Activated naive CD4-positive, alpha-beta T cell treated with anti-CD3 and anti-CD28 coated beads for 36 hours (primary cell): ENCODE measurements at places on chromosomes 6 and 20. TPM values are rescaled to one million over a fixed set of nuclear protein-coding genes. Genes with fewer than 3 reads are reported as not detected.
A peak's percentile ranks its signal among the peaks of the same experiment; 100 is the strongest.

Gene FAM209A
- total RNA-seq = 0.31 TPM

GRCh38 chr6:21953831-21954801, 342.7 kb downstream of the PRL start:
- peak; percentile 8 for DNase-seq
- H3K4me1 ChIP-seq = peaks cover 9% of the 10 kb centered on the region
- peaks cover 2% of the 10 kb centered on the region for H3K27me3 ChIP-seq

DNA sequence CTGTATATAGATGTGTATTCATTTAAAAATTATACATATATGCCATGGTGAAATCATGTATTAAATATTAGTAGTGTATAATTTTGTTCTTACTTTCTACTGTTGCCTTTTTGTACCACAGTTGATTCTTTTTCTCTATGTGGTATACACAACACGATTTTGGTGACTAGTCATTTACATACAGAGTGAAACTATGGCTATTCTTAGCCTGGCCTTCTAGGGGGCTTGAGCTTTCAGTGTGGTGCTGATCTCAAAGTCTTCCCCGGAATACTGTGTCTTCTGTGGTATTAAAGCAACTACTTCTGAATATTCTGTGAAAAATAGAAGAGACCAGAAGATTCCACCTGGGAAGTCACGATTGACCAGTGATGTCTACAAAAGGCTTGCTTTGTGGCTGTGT, 301.9 kb downstream of the UTRN start:
- H3K36me3 ChIP-seq = peaks cover 6% of the 10 kb centered on the region
- no peak overlapping the region for H3K27ac ChIP-seq

DNA sequence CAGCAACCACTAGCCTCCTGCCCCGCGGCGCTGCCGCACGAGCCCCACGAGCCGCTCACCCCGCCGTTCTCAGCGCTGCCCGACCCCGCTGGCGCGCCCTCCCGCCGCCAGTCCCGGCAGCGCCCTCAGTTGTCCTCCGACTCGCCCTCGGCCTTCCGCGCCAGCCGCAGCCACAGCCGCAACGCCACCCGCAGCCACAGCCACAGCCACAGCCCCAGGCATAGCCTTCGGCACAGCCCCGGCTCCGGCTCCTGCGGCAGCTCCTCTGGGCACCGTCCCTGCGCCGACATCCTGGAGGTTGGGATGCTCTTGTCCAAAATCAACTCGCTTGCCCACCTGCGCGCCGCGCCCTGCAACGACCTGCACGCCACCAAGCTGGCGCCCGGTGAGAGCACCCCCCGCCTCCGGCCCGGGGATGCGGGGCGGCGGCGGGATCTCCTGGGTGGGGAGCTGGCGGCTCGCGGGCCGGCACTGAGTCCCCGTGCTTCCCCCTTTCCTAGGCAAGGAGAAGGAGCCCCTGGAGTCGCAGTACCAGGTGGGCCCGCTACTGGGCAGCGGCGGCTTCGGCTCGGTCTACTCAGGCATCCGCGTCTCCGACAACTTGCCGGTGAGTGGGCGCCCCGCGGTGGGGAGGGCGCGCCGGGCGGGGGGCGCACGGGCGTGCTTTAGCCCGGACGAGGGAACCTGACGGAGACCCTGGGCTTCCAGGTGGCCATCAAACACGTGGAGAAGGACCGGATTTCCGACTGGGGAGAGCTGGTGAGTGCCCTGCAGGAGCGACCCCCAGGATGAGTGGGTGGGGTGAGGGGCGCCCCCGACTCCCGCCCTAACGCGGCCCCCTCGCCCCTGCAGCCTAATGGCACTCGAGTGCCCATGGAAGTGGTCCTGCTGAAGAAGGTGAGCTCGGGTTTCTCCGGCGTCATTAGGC, 585 bp downstream of the PIM1 start:
- H3K27me3 ChIP-seq = no peaks in the 10 kb centered on the region
- DNase-seq = peak; percentile 65
- peaks cover 42% of the 10 kb centered on the region for H3K4me1 ChIP-seq
- H3K36me3 ChIP-seq = peaks cover 50% of the 10 kb centered on the region
- H3K27ac ChIP-seq = peak overlapping the region; percentile 90

GRCh38 chr6:109478841-109479624, 4.0 kb downstream of the ZBTB24 start:
- peak overlapping the region; percentile 84 for H3K27ac ChIP-seq
- H3K4me3 ChIP-seq = peak overlapping the region; percentile 72
- peaks cover 66% of the 10 kb centered on the region for H3K4me1 ChIP-seq
- H3K27me3 ChIP-seq = no peaks in the 10 kb centered on the region

- H3K27ac ChIP-seq = no peak within 1 kb of the TSS
- H3K36me3 ChIP-seq = no peaks in the 10 kb centered on the region
- DNase-seq = peak; percentile 63
- peak within 1 kb of the TSS; percentile 65 for H3K4me3 ChIP-seq
- peaks cover 17% of the 10 kb centered on the region for H3K4me1 ChIP-seq
- H3K27me3 ChIP-seq = peaks cover 73% of the 10 kb centered on the region
These were observed at the start of gene FNDC1 for GRCh38 chr6:159169193-159169555. FNDC1 (plus strand) TSS chr6:159169400; CDS start chr6:159169597, 197 bp downstream.

DNA sequence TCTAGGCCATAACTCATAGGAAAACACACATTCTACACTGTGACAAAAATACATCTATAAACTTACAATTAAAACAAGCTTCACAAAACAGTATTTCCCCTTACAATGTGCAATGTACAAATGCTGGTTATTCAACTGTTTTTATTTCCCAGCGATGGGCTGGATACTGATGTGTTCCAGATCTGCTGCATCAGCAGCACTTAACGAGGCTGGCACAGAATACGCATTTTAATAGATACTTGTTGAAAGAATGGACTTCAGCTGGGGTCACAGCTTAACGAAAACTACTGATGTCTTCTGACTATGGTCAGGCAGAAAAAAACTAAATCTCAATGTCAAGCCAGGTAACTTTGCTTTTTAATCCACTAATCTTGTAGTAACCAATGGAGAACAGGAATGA, 70.9 kb downstream of the B4GALT5 start:
- H3K27me3 ChIP-seq = no peaks in the 10 kb centered on the region
- peaks cover 39% of the 10 kb centered on the region for H3K36me3 ChIP-seq
- H3K4me3 ChIP-seq = no peak overlapping the region
- no peak overlapping the region for H3K27ac ChIP-seq
- no peaks in the 10 kb centered on the region for H3K4me1 ChIP-seq
- DNase-seq = no peak

DNA sequence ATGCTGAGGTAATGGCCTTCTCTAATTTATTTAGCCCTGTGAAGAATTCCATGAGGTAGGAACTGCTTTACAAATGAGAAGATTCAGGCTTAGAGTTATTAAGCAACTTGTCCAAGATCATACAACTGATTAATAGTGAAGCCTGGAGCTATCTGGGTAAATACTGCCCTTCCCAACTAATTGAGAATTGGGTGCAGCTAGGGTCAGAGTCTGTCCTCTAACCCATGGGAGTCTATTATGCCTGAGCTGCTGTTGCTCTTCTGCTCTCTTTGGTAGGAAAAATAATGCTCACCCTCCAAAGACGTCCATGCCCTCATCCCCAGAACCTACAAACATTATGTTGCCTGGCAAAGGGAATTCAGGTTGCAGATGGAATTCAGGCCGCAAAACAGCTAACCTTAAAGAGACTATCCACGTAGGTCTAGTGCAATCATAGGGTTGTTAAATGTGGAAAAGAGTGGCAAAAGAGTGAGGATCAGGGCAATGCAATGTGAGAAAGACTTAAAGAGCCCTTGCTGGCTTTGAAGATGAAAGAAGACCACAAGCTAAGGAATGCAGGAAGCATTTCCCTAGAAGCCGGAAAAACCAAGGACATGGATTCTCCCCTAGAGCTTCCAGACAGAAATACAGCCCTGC, 90.1 kb downstream of the SPTLC3 start:
- H3K27ac ChIP-seq = no peak overlapping the region
- no peaks in the 10 kb centered on the region for H3K36me3 ChIP-seq
- DNase-seq = no peak
